Stimulated activated naive CD4-positive, alpha-beta T cell (primary cell): ENCODE measurements at places on chromosomes 2 and 18.

DNA sequence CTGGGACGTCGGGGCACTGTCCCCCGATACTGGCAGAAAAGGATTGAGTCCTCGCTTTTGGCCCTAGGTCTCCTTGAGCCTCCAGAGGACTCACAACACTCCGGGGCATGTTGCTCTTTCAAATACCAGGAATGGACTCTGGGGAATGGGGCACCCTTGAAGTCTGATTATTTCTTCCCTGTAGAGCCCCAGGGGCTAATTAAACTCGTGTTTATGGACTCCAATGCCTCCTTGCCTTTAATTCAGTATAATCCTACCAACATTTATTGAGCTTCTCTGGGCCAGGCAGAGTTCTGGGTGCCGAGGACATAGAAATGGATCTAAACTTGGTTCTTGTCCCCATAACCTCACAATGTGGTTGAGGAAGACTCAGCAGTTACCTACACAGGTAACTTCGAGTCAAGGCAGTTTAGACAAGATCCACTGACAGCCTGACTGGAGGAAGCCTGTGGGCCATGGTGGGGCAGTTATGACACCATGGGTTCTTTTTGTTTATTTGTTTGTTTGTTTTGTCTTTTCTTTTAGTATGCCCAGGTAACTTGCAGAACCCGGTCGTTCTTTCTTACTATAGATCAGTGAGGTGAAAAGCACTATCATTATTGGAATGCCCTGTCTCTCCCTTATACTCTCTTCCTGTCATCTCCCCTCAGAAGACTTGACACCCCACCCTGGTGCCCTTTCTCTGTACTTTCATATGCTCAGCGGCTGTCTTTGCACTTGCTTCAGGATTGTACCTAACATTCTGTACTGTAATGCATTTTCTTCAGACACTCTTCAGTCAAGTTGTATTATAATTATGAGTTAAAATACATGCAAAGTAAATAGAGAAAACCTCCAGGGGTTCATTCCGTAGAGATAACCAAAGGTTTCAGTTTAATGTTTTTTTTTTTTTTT lies 3.2 kb downstream of the CFLAR start:
- no peak for DNase-seq

DNA sequence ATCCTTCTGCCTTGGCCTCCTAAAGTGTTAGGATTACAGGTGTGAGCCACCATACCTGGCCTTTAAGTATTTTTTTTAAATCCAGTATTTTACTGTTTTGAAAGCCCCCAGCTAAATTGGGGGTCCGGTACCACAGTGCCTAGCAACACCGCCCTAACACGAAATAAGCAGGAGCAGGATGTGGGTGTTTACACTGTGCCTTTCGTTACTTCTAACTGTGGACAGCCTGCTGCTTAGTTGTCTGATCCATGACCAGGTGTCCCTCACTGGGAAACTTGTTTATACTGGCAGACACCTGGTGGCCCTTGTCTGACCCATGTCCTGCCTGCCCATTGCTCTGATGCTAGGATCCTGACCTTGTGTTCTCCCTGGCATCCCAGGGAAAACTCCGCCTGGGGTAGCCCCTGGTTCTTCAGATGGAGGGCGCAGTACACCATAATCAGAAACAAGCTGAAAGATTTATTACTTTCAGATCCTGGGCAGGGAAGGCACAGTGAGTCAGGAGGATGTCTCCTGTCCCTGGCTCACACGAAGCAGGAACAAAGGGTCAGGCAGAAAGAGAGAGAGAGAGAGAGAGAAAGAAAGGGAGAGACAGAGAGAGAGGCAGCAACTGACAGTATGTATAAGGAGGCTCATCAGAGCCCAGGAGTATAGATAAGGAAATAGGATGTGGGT lies 55.7 kb downstream of the NCAPH start:
- no peak for DNase-seq

DNA sequence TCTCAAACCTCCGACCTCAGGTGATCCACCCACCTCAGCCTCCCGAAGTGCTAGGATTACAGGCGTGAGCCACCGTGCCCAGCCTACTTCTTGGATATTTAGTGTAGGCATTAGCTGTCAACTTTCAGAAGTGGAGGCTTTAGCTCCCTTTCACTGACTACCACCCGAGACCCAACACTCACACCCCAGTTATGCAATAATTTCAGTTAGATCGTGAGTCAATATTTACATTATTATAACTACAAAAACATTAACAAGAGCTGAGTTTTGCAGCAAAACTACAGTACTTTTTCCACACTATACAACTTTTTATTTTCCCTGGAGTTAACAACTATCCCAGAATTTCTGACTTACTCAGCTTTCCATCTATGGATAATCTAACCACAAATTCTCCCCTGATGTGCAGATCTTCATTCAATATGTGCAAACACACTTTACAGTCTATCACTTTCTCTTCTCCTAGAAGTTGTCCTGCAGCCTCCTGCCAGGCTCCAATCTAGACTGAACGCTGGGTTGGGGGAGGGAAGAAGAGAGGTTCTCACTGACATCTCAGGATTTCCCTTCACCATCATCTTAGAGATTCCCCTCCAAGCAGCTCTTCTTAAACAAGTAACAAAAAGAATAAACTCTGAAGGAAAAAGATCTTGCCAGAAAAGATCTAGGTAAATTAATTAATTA lies 10.1 kb downstream of the TBC1D8 start:
- DNase-seq: no peak

- DNase-seq: no peak
These were observed 12.4 kb downstream of the CNNM4 start for GRCh38 chr2:96772903-96773671.

GRCh38 chr18:63422087-63422863 lies at the start of gene VPS4B:
TSS of gene VPS4B (minus strand) at chr18:63422476. CDS start at chr18:63422259, 217 bp downstream.
- DNase-seq: peak; percentile 98

DNA sequence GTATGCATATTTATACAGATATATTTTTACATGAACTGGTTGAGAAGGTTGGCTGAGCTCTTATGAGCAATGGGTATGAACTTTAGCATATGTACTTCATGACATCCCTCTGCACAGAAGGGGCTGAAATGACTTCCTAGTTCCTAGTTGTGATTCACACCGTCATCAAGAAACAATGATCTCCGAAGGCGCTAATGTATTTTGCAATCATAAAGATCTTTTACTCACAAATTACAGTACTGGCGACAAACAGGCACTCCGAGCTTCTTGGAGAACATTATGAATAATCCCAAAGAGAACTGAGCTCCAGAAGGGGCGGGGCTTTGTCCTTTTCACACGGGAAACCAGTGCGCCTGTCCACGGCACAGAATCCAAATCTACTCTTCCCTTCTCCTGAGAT lies 18.1 kb downstream of the BCL2 start:
- DNase-seq: no peak

DNA sequence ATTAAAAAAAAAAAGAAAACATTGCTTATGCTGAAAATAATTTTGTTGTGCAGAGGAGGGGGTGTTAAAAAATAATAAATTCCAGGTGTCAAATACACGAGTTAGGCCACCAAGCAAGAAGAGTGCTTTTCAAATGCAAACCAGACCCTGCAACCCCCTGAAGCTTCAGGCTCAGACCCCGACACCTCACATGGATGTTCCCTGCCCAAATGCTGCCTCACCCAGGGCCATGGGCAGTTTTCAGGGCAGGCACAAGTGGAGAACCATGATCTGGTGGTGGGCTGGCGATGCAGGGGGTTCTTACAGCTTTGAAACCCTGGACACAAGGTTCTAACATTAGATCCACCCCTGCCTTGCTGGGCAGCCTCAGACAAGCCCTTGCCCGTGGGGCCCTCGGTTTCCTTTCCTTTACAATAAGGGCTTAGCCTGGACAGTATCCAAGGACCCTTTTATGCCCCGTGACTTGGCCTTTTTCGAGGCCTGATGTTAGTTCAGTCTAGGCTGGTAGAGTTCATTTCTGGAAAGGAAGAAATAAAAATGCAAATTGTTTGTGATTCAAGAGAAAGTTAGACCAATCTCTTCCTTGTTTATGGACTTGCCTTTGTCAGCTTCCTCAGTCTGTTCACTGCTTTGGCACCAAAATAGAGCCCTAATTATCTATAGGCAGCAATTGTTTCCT lies 168.7 kb downstream of the DDX1 start:
- DNase-seq: no peak

DNA sequence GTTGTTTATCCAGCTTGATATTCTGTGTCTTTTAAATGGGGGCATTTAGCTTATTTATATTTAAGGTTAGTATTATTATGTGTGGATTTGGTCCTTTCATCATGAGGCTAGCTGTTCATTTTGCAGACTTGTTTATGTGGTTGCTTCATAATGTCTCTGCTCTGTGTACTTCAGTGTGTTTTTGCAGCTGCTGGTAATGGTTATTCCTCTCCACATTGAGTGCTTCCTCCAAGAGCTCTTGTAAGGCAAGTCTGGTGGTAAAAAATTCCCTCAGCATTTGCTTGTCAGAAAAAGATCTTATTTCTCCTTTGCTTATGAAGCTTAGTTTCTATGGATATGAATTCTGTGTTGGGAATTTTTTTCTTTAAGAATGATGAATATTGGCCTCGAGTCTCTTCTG lies 47.8 kb upstream of the NT5C1B start:
- no peak for DNase-seq

GRCh38 chr2:45218931-45219339 lies 209.7 kb upstream of the SIX2 start:
- DNase-seq: no peak

GRCh38 chr2:38268001-38268400 lies 109.1 kb downstream of the ATL2 start:
- no peak for DNase-seq

DNA sequence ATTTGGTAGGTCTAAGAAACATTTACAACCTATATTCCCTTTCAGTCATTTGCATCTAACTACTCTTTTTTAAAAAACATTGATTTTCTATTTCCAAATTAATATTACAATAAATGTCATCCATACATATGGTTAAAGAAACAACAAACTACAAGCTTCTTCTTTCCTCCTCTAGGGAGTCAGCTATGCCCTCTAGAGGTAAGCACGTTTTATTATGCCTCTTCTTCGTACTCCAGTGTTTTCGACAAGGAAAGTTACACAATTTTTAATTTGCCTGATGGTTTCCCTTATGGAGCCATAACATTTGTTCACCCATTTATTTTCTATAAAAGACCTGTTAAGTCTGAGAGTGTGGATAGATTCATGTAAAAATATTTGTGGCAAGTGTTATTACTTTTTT lies 183.4 kb upstream of the CDH7 start:
- no peak for DNase-seq

DNA sequence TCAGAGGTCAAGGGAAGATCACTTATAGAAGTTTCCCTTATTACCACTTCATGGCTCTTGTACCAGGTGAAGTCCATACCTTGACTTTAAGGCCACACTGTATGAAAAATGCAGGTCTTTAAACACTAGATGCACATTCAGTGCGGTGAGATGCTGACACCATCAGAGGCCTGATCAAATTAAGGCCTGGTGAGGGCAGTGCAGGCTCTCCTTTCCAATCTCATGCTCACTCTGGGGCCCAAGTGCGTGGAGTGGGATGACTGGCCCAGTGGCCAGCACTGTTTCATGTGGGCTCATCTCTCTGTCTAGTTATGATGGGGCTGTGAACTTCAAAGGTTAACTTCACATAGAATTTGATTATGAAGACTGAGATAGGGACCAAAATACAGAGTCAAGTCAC lies 281.1 kb downstream of the SLC4A3 start:
- DNase-seq: no peak

- no peak for DNase-seq
These were observed 41.9 kb upstream of the ODC1 start for GRCh38 chr2:10489842-10490555.

- DNase-seq: no peak
These were observed 8.4 kb upstream of the TMEM185B start for GRCh38 chr2:120231564-120231973.

- DNase-seq: no peak
These were observed 68.7 kb downstream of the STK39 start for GRCh38 chr2:168178520-168179324.

DNA sequence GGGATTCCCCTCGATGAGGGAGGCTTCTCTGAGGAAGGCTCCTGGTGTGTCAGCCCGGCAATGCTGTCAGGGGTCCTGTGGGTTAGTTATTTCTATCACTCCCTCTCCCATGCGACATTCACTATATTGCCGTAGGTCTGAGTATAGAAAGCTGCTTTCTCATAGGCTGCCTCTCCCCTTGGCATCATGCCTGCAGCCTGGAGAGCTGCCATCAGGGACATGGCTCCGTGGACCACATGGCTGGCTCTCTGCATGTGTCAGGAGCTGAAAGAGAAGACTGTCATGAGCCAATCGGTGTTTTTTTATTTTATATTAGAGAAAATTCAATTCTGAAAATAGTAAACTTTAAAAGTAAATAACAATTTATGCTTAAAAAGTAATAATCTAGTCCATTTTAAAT lies 198.0 kb downstream of the CDH20 start:
- DNase-seq: no peak

DNA sequence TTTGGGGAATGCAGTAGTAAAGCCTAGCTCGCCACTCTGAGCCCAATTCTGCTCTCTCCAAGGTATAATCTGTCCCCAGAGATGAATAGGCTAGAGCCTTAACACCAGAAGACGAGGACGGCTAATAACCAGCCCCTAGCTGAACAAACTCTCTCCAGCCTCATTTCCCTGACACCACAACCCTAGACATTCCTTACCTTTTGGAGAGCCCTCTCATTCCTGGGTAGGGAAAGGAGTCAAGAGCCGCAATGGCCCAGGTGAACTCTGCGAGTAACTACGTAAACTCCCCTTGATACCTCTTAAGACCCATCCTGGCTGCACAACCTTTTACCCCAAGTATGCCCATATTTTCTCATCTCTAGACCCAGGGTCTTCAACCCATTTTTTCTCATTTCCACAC lies 722.9 kb downstream of the BCL11A start:
- no peak for DNase-seq

DNA sequence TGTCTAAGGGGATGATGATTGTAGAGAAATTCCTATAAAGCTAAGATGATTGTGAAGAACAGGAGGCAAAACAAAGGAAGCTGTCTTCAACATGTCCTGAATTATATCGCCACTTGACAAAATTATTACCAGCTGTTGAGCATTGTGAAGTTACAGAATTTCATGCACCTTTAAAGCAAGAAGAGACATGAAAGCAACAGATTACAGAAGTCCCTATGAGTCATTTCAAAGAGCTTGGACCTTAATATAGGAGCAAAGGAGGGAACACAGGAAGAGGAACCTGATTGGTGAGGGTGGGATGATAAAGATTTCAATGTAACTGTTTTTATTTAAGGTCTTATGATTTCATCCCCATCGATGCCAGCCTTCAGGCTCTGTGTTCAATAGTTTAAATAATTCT lies 526.9 kb upstream of the HNMT start:
- DNase-seq: no peak

GRCh38 chr2:113050921-113051895 lies 1.5 kb downstream of the IL36B start:
- DNase-seq: no peak
